ENCODE measurements at places on chromosomes 4 and X.

GRCh38 chrX:5220421-5220820, 1008.2 kb downstream of the NLGN4X start:
- no peak for DNase-seq

DNA sequence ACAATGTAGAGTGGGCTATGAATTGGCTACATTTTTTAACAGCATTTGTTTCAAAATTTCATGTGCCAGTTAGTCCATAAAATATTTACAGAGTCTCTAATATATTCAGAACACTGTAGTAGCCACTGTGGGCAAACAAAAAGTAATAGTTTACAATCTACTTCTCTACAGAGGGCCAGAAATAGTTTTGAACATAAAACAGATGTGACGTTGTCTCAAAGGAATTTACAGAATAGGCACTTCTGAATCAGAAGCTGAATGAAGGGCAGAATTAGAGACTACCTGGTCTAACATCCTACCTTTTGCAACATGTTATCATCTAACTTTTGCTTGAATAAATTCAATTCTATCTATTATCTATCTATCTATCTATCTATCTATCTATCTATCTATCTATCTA, 811.9 kb upstream of the EPHA5 start:
- DNase-seq = no peak

GRCh38 chr4:147822128-147822527, 90.2 kb downstream of the ARHGAP10 start:
- DNase-seq = no peak

- DNase-seq = no peak
These were observed 34.7 kb upstream of the TASL start for GRCh38 chrX:30612250-30612655.

DNA sequence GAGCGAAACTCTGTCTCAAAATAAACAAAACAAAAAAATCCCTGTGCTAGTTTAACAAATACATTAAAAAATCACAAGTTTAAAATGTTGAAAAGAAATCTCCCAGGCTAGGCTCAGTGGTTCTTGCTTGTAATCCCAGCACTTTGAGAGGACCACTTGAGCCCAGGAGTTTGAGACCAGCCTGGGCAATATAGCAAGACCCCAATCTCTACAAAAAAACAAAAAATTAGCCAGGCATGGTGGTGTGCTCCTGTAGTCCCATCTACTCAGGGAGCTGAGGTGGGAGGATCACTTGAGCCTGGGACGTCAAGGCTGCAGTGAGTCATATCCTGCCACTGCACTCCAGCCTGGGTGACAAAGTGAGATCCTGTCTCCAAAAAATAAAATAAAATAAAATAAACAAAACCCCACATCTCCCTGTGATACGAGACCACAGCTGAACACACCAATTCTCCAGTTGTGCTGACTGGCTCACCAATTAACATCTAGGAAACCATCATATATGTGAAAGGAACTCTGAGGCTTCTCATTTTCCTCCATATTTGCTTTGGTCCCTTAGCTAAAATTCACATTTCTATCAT, 7.3 kb downstream of the RPS4X start:
- DNase-seq = peak; percentile 13

- no peak for DNase-seq
These were observed 77.1 kb upstream of the LSM6 start for GRCh38 chr4:146098397-146098796.

DNA sequence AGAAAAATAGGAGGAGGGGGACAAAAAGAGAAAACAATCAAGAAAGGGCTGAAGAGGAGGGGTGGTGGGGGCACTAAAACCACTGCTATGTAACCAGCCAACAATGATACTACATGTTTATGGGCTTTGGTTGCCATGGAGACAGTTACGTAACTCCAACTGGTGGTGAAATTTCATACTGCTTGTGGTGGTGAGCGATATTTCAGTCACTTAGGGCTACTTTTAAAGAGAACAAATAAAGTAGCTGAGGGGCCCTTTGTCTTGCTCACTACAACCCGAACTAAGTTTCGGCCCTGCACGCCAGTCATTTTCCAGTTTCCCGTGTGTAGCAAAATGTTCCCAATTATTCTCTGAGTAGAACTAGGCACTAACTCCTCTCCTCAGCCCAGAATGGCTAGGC, 275.2 kb upstream of the EDA2R start:
- no peak for DNase-seq

DNA sequence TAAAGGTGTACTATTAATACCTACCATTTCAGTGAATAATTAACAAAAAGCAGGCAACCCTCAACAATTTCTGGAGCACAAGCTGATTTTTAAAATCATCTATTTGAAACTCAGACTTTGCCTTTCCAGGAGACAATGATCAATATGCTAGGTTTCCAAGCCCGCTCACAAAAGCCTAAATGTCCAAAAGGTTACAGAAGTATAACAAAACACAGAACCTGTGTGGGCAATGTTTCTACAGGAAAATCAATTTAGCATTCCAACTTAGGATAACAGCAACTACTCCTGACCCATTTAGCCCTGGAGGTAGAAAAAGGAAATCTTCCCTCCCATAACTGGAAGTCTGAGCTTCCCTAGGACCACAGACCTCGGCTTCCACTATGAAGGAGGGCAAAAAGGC, 3.9 kb downstream of the TAB3 start:
- DNase-seq = no peak

GRCh38 chr4:142566777-142567176, 279.3 kb downstream of the INPP4B start:
- DNase-seq = peak; percentile 73

DNA sequence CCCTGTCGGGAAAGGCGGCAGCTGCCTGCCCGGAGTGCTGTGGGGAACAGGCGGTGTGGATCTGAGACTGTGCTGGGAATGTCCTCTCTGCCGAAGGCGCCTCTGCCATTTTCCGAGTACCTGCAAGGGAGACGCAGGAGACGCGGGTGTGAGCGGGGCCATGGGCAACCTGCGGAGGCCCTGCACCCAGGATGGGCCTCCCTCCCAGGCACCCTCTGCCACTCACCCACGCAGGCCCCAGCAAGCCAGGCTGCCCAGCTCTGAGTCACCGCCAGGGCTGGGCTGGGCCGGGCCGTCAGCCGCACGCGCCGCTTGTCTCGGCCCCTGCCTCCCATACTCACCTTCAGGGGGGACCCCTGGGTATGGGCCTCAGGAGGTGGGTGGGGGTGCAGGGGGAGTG, 3.5 kb upstream of the FGFR3 start:
- no peak for DNase-seq

GRCh38 chr4:10157478-10158332, 41.1 kb upstream of the WDR1 start:
- DNase-seq = peak; percentile 45

DNA sequence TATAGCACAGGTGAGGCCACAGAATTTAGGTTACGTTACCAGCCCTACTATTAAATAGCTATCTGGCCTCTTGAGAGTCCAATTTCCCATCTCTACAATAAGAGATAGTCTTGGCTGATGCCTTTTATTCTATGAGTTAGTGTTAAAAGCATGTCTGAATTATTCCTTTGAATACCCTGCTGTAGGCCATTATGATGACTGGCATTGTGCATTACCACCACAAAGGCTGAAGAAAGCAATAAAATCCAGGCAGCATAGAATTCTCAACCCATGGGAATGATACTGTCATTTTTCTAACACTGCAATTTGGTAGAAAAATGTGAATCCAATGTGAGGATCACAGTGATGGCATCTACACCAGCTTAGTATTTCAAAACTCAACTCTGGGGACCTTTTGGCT, 51.4 kb downstream of the OTC start:
- DNase-seq = no peak

GRCh38 chr4:66212489-66212888, 542.2 kb upstream of the EPHA5 start:
- DNase-seq = no peak

DNA sequence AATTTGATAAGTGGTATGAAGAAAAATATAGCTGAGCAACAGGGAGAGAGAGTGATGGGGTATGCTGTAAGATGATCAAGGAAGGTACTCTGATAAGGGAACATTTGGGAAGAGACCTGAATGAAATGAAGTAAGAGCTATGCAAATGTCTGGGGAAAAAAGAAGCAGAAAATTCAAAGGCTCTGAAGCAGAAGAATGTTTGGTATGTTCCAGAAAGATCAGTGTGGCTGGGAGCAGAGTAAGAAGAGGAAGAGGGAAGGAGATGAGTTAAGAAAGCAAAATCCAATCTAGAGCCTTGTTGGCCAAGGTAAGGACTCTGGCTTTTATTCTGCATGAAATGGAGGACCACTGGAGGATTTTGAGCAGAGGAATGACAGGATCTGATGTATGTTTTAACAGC, 90.0 kb downstream of the AWAT2 start:
- no peak for DNase-seq

DNA sequence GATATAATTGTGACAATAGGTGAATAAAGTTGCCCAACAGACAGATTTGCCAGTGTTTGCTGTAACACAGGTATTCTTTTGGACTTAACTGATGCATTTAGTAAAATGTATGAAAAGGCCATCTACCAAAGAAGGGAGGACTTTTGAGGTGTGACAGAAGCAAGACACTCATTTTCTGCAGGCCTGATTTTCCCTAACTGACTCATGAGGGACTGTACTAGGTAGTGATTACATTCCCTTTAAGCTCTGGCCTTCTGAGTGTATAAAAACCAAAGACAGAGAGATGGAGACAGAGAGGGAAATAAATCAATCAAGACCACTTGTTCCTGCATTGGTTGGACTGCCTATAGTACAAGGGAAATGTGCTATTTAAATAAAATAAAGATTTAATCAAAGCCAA, 150.8 kb upstream of the GALNT7 start:
- DNase-seq = no peak

- DNase-seq = peak; percentile 64
These were observed 60.7 kb upstream of the ABCG2 start for GRCh38 chr4:88219099-88219498.

DNA sequence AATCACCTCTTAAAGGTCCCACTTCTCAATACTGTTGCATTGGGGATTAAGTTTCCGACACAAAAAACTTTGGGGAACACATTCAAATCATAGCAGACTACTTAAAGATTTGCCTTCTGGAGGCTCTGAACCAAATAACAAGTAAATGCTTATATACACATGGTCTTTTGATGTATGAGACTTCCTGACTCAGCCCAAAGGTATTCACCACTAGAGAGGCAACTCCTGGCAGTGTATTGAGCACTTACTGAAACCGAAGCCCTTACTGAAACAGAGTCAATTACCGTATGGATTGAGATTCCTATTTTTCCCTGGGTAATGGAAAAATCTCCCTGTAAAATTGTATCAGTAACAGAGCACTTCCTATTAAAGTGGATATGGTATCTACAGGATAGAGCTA, 45.4 kb downstream of the ZCCHC13 start:
- no peak for DNase-seq

- peak; percentile 40 for DNase-seq
These were observed 47.3 kb downstream of the JAKMIP1 start for GRCh38 chr4:6152869-6153705.

- DNase-seq = no peak
These were observed 18.8 kb downstream of the ADGRG4 start for GRCh38 chrX:136319600-136319999.

DNA sequence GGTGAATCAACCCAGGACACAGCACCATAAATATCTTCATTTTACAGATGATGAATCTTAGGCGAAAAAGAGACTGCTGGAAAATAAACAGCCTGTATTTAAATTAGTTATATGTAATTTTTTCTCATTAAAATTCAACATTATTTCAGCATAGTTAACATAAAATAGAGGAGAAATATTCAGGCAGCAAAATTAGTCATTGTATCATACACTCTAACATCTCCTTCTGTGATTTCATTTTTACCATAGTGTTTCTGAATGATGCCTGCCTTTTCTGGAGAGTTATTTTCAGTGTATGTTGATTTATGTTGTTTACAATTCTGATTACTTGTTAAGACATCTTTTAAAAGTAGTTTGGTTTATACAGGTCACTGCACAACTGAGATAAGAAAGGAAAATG, 82.3 kb upstream of the KCNIP4 start:
- DNase-seq = no peak
